ENCODE measurements at places on chromosomes 13 and 19. TPM values are rescaled to one million over a fixed set of nuclear protein-coding genes. Genes with fewer than 3 reads are reported as not detected.

Gene ZNF792
- polyA plus RNA-seq, result 0.41 TPM

Gene STK24
- polyA plus RNA-seq, result 104 TPM

Gene CCDC8
- polyA plus RNA-seq, result 0.28 TPM

Gene IRGC
- not detected for polyA plus RNA-seq

Gene ATP12A
- 1.8 TPM for polyA plus RNA-seq

Gene ANGPTL4
- 27.2 TPM for polyA plus RNA-seq

Gene LGALS14
- polyA plus RNA-seq, result not detected

Gene DCT
- polyA plus RNA-seq, result 0.04 TPM

Gene ARL11
- 1.3 TPM for polyA plus RNA-seq

Gene ZNF850
- 0.55 TPM for polyA plus RNA-seq

Gene C19orf73
- 2.3 TPM for polyA plus RNA-seq

Gene NAPSA
- polyA plus RNA-seq, result 1.5 TPM

Gene SOX1
- polyA plus RNA-seq, result not detected

Gene HSH2D
- 0.47 TPM for polyA plus RNA-seq

Gene TMPRSS9
- not detected for polyA plus RNA-seq

Gene TGDS
- polyA plus RNA-seq, result 6.1 TPM

Gene ARHGAP45
- 8.9 TPM for polyA plus RNA-seq

Gene ZNF560
- 0.05 TPM for polyA plus RNA-seq

Gene OVOL3
- polyA plus RNA-seq, result not detected

Gene ZNF229
- polyA plus RNA-seq, result 1.4 TPM

Gene KCNC3
- polyA plus RNA-seq, result 0.81 TPM

Gene MEIS3
- polyA plus RNA-seq, result 4.4 TPM

Gene DNAJC15
- 8.6 TPM for polyA plus RNA-seq

Gene CRB3
- polyA plus RNA-seq, result 87.6 TPM

Gene CEACAM19
- 7.5 TPM for polyA plus RNA-seq

Gene ENOX1
- polyA plus RNA-seq, result 0.29 TPM

Gene IL4I1
- polyA plus RNA-seq, result 0.45 TPM

Gene YIF1B
- 40.3 TPM for polyA plus RNA-seq

Gene N4BP2L1
- 5.0 TPM for polyA plus RNA-seq

Gene PNMA8A
- 0.10 TPM for polyA plus RNA-seq

Gene SIGLEC12
- 0.04 TPM for polyA plus RNA-seq

Gene VSTM2B
- polyA plus RNA-seq, result not detected

Gene FUT6
- polyA plus RNA-seq, result 96.5 TPM

Gene ZNF66
- polyA plus RNA-seq, result 1.0 TPM

Gene CBLC
- polyA plus RNA-seq, result 35.0 TPM

Gene MBD3L2B
- not detected for polyA plus RNA-seq

Gene MAMSTR
- 1.6 TPM for polyA plus RNA-seq

Gene NLRP4
- polyA plus RNA-seq, result not detected

Gene TRPC4
- polyA plus RNA-seq, result 0.06 TPM

Gene HMGB1
- polyA plus RNA-seq, result 293 TPM

Gene MISP3
- 7.1 TPM for polyA plus RNA-seq

Gene PSPN
- polyA plus RNA-seq, result 0.47 TPM

All from esophagus (tissue), 2 donors.